NCI-H2081 (cell line): ENCODE measurements at places on chromosomes 2 and 18.

- no peak for DNase-seq
Observed at GRCh38 chr2:176082525-176082823, 1.3 kb downstream of the EVX2 start.

- DNase-seq: peak; percentile 90
Observed at GRCh38 chr2:172234716-172235691, 132.3 kb upstream of the DLX2 start.

DNA sequence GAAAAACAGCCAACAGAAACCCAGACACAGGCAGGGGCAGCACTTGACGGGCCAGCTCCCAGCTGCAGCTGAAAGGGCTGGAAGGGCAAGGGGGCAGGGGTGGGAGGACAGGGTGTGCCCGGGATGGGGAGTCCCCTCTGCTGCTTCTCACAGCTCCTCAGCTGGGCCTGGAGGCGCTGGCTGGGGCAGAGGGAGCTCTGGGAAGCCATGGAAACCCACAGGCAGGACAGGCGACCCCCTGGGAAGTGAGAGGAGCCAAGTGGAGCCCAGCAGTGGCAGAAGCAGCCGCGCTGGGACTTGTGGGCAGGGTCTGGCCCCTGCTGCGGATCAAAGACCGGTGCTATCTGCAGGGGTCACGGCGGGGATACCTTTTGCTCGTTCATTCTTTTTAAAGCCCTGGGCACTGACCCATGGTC lies 20.7 kb downstream of the OTOF start:
- DNase-seq: no peak

DNA sequence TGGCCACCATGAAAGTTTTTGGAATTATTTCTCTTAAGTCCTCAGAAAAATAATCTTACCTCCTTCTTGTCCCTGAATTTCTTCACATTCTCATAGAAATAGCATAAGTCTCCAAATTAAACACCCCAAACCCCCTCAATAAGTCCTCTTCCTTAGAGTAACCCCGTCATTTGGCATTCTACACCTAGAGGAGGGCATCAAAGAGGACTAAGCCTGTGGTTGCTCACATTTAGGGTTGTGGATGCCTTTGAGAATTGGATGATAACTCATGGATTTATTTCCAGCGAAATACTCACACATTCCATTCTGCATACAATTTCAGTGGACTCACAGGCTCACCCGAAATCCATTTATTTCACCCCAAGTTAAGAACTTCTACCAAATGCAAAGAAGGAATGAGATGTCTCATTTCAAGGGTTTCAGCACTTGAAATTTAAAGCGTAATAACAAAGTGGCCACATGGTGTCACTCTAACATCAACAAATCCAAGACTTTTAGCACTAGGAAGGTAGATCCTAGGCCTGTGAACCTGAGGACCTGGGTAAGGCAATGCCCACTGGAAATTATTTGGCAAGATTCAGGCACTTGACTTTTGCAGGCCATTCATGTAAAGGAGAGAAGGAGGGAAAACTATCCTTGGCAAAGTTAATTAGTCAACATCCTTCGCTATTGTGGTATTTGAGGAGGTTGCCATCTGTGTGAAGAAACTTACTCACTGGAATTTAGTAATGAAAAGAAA lies 24.6 kb downstream of the DYTN start:
- peak; percentile 67 for DNase-seq

DNA sequence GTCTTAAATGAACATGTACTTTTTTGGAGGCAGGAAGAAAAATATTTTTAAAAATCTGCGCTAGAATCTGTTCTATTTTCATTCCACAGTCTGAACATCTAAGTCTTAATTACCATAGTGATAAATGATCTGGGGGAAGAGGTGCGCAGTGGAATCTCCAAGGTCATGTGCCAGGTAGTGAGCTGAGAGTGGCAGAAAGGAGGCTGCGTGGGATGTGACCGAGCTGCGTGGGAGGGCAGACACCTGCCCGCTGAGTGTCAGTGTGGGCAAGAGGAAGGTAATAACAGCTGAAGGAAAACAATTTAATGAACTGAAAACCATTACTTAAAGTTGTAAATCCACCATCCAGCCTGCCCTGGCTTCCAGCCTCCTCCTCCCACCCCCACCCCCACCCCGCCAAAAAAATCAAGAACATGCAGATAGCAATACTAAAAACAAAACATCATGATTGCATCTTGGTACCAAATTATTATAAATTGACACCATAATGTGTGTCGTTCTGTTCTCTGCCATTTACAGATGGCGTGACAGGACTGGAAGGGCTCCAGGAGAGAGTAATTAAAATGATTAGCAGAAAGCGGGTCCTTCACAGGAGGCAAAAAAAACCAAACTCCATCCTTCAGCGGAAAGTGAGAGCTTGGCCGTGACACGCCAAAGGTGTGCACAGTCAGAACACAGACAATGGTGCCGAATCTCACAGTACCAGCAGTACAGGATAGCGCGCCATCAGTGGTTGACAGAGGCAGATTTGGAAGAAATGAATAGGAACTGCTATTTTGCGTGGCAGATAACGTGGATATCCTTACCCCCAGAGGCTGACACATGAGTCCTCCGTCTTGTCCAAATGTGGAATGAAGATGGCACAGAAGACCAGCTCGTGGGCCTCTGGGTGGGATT lies 11.4 kb upstream of the DTNB start:
- peak; percentile 65 for DNase-seq

DNA sequence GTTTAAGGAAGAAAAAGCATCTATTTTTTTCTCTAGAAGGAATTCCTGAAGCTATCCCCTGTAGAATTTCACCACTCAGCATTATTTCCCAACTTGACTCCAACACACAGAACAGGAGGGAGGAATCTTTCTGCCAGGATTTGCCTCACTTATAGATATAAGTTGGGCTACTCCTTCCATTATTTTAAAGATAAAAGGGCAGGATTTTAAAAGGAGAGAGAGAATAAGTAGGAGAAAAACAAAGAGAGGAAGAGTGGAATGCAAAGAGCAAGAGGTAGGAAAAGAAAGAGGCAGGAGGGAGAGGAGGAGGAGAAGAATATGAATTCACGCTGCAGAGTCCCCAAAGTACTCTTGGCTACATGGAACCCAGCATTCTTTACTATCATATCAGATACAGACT lies 182.5 kb downstream of the TCF4 start:
- no peak for DNase-seq

- DNase-seq: no peak
Observed at GRCh38 chr18:23143815-23144261, 8.6 kb downstream of the CABLES1 start.

GRCh38 chr2:158936978-158937377 lies 31.5 kb upstream of the TANC1 start:
- DNase-seq: no peak

DNA sequence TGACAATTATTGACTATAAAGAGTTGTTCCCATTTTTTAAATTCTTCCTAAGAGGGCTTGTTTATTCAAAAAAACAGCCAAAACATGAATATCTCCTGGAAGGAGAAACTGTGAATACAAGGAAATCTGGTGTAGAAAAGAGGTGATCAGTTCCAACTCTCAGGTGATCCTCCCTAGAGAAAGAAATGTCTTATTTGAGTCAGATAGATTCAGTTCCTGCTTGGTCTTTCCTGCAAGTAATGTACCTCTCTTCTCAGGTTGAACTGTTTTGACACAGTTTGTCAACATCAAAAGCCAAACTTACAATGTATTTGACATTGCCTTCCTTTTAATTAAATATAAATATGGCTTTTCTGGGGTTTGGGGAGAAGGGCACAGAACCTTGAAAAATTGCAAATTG lies 567.4 kb downstream of the ARHGAP15 start:
- DNase-seq: no peak

GRCh38 chr2:51027442-51027841 lies 4.5 kb downstream of the NRXN1 start:
- DNase-seq: no peak
